Eye (tissue), 1 donor: ENCODE measurements at places on chromosomes 1 and 21.

DNA sequence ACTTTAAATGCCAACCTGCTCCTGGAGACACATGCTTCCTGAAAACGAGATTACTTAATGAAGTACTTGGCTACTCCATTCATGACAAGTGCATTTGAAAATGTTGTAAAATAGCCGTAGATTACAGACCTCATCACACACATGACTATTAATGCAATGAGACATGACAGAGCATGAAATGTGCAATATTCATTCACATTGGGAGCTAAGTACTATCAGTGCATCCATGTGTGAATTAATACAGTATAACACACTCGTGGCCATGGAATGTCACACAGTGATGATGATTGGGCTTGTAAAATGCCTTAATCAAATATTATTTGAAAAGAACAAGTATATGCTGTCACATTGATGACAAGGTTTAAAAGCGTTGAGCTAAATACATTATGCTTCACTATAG, 407.0 kb downstream of the AMY1C start:
- DNase-seq: peak; percentile 62

DNA sequence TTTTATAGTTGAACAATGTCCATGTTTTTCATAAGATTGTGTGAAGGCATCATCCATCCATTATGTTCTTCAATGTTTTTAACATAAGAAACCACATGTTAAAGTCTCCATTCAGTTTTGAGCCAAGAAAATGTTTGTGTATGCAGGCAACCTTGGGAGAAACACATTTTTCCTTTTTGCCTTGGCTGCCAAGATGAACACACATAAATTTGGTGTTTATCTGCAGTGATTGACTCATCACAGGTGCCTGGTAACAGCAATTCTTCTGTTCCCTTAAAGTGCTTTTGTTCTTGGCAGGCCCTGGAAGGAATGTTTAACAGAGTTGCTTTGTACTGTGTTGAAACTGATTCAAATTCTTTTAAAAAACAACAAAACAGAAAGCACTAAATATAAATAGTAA, 709.9 kb upstream of the ADGRL4 start:
- peak; percentile 8 for DNase-seq

DNA sequence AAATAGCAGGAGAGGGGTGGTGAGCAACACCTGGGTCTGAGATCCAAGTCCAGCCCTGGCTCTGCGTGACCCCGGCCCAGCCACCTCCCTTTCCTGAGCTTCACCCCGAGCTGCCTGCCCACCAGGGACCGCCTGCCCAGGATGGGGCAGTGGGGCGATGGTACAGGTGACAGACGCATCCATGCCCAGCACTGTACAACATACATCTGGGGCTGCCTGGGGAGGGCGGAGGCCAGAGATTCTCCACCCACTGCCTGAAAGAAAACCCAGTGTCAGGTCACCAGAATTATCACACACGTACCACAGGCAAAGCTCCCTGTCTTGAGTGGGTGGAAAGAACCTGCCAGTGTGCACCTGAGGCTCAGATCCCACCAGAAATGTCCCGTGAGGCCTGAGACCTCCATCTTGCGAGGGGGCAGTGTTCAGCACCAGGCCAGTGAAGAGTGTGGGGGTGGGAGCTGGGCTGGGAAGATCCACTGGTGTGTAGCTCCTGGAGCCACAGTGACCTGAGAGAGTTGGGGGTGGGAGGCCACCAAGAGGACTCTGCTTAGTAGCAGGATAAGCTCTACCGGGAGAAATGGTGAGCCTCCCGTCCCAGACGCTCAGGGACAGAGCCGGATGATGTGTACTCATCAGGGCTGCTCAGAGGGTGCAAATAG, 81.5 kb downstream of the DMRTB1 start:
- no peak for DNase-seq

DNA sequence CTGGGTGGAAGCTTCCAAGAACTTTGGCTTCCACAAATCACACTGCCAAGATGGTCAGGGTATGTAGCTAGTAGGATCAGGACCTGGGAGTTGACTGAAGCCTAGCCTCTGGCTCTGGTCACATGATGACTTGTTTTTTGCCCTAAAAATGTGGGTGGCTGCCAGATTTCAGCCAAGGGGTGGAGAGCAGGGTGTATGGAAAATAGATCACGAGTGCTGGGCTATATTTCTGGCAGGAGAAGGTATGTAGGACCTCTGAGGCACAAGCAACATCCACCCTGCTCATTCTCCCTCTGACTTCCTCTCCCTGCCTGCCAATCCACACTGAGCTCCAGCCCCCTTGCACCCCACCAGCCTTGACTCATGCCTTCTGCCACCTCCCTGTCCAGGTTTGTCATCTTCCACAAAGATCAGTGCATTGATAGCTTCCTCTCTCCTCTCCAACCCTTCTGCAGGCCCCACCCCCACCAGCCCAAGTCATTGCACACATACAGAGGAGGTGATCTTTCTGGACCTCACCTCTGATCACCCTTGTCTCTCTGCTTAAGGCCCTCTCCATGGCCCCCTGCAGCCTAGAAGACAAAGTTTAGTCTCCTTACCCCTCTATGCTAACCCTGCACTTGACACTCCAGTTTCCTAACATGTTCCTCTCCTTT, 8.3 kb upstream of the CYP4B1 start:
- no peak for DNase-seq

- no peak for DNase-seq
These were observed 36.6 kb upstream of the CNIH3 start for GRCh38 chr1:224579526-224579925.

DNA sequence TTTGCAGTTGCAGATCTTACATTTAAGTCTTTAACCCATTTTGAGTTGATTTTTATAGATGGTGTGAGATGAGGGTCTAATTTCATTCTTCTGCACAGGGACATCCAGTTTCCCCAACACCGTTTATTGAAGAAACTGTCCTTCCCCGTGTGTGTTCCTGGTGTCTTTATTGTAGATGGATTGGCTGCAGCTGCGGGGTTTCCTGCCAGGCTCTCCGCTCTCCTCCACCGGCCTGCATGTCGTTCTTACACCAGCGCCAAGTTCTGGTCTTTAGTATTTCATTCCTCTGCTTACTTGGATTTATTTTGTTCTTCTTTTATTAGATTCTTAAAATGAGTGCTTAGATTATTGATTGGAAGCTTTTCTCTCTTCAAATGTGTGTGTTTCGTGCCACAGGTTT, 98.9 kb upstream of the COL6A1 start:
- no peak for DNase-seq

DNA sequence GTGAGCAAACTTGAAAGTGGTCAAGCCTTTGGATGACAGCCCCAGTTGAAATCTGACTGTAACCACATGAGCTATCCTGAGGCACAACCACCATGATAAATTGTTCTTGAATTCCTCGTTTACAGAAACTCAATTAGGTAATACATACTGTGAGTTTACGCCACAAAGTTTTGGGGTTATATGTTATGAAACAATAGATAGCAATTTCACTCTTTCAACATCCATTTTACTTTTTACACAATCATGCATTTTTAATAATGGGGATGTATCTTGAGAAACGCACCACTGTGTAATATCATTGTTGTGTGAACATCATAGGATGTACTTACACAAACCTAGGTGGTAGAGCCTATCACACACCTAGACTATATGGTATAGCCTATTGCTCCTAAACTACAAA, 35.4 kb downstream of the OR2C3 start:
- no peak for DNase-seq

DNA sequence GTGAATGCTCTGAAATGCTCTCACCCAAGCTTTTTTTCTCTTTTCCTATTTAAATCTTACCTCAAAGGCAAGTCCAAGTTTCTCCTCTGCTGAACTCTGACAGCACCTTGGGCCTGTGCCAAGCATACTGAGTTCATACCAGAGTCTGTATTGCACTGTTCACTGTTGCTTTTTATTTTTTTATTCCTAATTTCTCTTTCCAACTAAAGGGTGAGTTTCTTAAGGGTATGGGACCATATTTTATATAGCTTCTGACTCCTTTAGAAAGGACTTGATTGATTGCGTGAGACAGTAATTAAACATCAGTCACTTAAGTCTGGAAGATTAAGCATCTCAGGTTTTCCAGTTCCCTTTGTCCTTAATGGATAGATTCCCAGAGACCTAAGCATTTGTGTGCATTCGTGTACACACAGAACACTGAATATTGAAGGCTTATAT, 69.9 kb downstream of the CACHD1 start:
- peak; percentile 76 for DNase-seq

DNA sequence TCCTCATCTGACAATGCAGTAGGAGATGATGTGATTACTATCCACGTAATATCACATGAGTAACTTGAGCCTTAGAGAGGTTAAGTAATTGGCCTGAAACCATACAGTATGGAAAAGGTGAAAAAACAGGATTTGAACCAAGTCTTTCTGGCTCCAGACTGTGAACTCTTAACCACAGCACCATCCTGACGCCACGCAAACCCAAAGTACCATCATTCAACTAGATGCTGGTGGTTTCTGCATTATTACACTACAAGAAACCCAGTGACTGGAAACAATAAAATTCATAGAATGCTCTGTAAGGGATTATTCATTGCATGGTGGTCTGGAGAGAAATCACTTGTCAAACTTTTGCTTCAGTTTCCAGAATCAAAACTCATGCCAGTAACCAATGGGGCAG, 90.7 kb downstream of the MAB21L3 start:
- no peak for DNase-seq

DNA sequence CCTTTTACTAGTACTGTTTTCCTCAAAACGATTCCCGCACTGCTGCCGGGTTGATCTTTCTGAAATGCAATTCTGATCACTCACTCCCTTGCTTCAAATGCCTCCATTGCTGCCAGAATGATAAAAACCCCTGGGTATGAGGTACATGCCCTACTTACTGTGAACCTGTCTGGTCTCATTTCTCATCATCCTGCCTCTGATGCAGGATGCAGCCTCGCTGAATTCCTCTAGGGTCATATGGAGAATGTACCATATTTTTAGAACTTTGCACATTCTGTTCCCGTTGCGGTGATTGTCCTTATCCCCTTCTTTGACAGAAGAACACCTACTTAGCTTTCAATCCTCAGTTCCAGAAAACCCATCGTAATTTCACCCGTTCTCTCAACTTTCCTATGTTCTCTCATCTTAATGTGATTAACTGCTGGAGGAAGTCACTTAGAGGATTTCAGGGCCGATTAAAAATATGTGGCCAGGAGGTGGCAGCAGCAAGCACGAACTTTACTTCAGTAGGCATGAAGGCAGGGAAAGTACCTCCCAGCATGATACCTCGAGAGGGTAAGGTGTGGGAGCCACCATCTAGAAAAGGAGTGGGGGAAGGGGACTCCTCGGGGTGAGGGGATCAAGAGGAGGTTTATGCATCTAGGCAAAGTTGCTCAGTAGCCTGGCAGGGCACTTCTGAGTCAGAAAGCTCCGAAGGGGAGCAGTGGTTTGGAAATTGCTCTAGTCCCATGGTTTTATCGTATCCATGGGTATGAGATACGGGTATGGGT, 361.5 kb upstream of the ZP4 start:
- DNase-seq: peak; percentile 72

- no peak for DNase-seq
These were observed 1211.9 kb downstream of the MRPL39 start for GRCh38 chr21:24395320-24395923.

GRCh38 chr1:9922342-9922741, 12.3 kb upstream of the CTNNBIP1 start:
- DNase-seq: peak; percentile 55

- DNase-seq: no peak
These were observed 80.6 kb downstream of the TEX35 start for GRCh38 chr1:178593515-178593914.

DNA sequence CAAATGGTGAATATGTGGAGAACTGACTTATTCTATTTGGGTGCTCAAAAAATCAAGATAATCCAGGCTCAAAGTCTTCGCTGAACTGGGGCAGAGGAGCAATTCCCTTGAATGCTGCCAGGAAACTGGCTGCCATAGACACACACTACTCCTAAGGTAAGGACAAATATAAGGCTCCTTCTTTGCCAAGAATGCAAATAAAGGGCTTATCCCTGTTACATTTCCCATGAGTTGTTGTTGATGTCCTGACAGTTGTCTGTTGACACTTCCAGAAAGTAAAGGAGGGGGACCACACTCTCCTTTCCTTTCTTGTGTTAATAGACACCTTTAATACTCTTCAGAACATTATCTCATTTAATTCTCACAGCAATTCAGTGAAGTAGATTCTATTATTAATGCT, 212.2 kb upstream of the PTBP2 start:
- no peak for DNase-seq

DNA sequence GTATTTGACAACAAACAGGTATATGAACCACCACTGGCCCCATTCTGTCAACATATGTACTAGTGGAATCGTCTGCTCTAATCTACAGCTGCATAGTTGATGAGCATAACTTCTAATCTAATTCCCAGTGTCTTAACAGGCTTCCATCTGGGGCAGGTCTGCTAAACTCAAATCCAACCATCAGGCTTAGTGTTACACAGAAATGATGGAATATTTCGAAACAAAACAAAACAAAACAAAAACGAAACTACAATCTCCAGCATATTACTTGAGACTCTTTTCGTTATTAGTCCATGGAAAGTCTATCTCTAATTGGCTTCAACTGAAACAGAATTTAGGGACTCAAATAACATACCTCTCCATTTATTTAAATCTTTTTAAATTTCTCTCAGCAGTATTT, 37.6 kb downstream of the DIPK1A start:
- DNase-seq: no peak
